SHP77 treated with DMSO at 0.1 percent for 48 hours (cell line): ENCODE measurements at places on chromosomes 1 and 21.

DNA sequence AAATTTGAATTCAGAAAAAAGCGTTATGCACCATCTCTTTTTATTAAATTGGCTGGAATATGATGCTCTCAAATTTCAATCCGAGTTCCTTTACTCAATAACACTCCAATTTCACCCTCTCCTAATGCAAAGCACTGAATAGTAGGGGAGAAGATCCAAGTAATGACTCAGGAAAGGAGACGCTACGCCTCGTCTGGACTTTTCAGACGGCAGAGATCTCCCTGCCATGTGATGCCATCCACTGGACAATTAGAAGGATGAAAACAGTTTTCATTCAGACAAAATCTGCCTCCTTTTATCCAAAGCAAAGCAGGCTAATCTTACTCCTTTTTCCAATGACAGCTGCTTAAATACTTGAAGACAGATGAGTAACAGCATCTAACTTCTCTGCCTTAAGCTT lies 242.4 kb upstream of the GREM2 start:
- no peak for DNase-seq

GRCh38 chr1:85283475-85284199 lies 7.2 kb upstream of the BCL10 start:
- DNase-seq, result peak; percentile 48

DNA sequence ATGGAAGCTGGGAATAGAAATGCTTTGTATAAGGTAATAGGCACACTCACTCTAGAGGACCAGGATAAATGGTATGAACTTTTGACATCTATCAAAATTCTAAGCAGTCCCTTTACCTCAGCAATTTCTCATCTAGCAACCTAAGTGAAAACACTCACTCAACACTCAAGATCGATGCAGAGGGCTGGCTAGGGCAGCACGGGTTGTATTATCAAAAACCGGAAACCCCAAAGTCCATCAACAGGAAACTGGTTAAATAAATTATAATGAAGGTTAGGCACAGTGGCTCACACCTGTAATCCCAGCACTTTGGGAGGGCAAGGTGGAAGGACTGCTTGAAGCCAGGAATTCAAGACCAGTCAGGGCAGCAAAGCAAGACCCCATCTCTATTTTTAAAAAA lies 9.4 kb downstream of the USP48 start:
- no peak for DNase-seq

DNA sequence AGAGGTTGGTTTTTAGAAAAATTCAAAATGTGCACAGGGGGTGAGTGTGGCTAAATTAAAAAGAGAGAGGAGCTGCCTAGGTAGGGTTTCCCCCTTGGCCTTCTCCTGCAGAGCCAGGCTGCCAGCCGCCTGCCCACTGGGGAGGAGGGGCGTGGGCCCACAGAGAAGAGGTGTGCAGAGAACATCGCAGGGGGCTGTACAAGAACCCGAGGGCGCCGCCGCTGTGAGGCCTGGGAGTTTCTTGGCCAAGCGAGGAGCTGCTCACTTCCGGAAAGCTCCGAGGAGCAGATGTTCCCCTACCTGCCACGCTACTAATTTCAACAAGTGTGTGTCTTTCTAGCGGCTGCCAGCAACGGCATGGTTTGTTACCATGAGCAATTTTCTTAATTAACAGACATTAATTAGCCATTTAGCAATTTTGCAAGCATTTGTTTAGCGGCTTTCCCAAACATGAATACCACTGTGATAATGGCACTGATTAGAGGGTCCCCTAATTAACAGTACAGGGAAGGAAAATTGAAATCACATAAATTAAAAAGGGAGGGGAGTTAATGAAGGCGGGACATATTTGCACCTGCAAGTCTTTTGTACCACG lies 59.7 kb downstream of the MRPL37 start:
- no peak for DNase-seq

DNA sequence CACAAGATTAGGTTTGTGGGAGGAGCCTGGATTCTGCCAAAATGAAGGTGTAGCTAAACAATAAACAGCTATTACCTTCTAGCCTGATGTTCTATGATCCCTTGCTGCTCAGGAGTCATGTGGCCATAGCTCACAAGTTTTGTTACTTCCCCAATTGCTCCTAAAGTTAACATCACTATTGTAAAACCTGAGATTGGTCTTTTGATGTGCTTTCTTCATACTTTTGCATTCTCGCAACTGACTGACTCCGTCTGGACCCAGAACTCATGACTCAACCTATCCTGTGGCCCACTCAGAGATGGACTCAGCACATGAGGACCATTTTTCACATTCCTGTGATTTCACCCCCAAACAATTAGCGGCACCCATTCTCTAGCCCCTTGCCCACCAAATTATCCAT lies 69.1 kb downstream of the PTGS2 start:
- DNase-seq, result no peak

DNA sequence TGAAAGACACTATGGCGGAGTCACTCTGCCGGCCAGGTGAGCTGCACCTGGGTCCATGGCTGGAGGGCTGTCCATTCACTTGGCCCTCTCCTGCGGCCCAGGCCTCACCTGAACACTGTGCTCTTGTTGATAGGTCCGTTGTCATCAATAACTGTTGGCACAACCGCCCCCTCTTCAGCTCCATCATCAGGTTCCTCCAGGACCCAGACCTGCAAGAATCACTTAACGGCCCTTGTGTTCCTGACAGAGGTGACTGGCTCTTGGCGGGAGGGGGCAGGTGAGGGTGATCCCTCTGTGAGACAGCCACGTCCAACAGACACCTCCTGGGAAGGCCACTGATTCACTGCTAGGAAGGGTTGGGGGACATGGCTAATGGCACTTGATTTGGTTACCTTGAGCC lies 54.9 kb downstream of the INAVA start:
- DNase-seq, result no peak

- DNase-seq, result no peak
Observed at GRCh38 chr1:31688233-31688918, 15.4 kb downstream of the COL16A1 start.
